ENCODE measurements at places on chromosomes 7 and 10.

GRCh38 chr7:43735802-43736603 lies 6.7 kb upstream of the COA1 start:
- no peak for DNase-seq

DNA sequence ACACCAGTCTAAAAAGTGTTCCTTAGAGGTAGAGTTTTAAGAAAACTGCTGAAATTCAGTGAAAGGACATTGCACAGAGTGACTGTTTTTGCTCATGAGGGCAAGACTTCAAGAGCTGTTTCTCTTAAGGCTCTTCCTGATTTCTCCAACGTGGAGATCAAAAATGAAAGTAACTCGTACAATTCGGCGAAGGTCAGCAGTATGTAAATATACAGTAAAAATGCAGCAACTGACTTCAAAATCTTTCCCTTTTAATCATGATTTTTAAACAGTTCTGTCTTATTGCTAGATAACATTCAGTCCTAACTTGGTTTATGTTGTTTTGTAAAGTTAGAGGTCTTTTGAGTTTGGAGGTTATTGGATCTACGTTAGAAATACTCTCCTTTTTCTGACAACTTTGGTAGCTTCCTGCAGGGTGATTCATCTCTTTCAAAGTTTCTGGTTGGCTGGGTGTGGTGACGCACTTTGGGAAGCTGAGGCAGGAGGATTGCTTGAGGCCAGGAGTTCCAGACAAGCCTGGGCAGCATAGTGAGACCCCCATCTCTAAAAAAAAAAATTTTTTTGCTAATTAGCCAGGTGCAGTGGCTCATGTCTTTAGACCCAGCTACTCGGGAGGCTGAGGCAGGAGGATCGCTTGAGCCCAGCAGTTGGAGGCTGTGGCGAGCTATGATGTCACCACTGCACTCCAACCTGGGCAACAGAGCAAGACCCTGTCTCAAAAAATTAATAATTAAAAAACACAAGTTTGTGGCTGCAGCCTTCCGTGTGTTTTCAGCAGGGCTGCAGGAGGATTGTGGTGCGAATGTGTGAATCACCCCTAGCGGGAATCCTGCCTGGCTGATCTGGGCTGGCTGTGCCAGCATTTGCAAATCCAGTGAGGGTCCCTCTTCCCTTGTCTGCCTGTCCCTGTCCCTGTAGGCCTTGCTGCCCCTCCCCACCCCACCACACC lies 29.2 kb upstream of the AP5Z1 start:
- DNase-seq, result no peak

GRCh38 chr7:118195837-118196474 lies 12.0 kb downstream of the LSM8 start:
- DNase-seq, result no peak

GRCh38 chr7:42409296-42409695 lies 172.3 kb upstream of the GLI3 start:
- no peak for DNase-seq

GRCh38 chr10:483261-483660 lies 206.2 kb downstream of the DIP2C start:
- DNase-seq, result no peak

DNA sequence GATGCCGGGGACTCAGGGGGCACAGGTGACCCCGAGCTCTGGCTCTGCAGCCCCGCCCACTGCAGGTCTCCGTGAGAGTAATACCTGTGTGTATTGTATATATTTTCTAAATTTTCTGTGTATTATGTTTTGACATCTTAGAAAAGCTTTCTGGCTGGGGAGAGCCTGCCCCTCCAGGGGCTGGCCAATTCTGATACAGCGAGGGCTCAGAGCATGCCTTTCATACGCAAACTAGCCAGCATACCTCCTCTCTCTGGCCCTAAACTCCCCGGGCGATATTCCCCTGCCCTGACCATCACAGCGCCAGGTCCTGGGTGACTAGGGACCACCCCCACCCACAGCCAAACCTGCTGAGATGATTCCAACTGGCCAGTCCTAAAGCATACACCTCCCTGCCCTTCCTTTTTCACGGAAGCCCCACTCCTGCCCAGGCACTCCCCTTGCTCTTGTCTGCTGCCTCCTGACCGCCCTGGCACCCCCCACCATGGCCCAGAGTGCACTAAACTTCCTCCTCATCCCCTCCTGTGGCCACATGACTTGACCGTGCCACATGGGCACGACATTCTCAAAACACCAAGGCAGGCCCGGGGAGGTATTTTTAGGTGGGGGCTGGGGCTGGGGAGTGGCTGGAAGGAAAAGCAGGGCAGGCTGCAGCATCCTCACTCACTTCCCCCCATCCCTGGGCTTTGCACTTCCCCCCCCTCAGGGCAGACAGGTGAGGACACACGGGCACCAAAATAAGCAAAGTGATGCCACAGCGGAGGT lies 61.5 kb downstream of the INSIG1 start:
- no peak for DNase-seq

GRCh38 chr7:14432924-14433323 lies 443.5 kb upstream of the ETV1 start:
- no peak for DNase-seq

DNA sequence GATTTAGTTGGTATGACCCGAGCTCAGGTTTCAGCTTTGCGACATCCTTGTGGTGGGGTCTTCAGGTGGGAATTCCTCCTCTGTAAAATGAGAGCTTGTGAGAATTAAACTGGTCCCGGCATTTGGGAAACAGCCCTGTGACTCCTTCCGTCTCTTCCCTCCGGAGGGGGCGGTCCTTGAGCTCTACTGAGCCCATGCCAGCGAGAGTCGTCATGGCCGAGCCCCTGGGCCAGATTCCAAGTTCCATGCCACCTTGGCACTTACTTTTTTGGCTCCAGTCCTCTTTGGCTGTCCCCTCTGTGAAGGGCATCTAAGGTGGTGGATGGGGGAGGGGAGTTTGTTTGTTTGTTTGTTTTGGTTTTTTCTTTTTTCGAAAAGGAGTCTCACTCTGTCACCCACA lies 47.6 kb downstream of the GTF2IRD1 start:
- no peak for DNase-seq

- no peak for DNase-seq
Measured at GRCh38 chr7:151590071-151590849, 70.6 kb upstream of the RHEB start.

- DNase-seq, result no peak
Measured at GRCh38 chr7:80536426-80536825, 24.6 kb upstream of the GNAT3 start.

- DNase-seq, result no peak
Measured at GRCh38 chr10:78659598-78659967, 409.2 kb upstream of the ZMIZ1 start.

Measured in SIG-M5 (cell line).